ENCODE measurements at places on chromosomes 13 and 19. TPM values are rescaled to one million over a fixed set of nuclear protein-coding genes. Genes with fewer than 3 reads are reported as not detected.

DNA sequence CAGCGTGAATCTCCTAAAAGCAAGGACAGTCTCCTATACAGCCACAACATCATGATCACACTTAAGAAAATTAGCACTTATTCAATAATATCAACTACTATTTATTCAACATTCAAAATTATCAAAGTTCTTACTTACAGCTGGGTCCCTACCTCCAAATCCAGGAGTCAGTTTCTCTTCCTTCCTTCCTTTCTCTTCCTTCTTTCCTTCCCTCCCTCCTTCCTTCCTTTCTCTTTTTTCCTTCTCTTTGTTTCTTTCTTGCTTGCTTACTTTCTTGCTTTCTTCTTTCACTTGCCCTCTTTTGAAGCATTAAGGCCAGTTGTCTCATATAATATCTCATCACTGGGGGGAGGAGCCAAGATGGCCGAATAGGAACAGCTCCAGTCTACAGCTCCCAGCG, 107.6 kb downstream of the DCT start:
- no peaks in the 10 kb centered on the region for H3K27me3 ChIP-seq
- no peak overlapping the region for H3K27ac ChIP-seq
- no peaks in the 10 kb centered on the region for H3K4me1 ChIP-seq
- no peak overlapping the region for H3K4me3 ChIP-seq
- no peaks in the 10 kb centered on the region for H3K36me3 ChIP-seq
- DNase-seq: no peak

GRCh38 chr19:20313894-20314293, 146.9 kb downstream of the ZNF486 start:
- DNase-seq: no peak
- no peaks in the 10 kb centered on the region for H3K36me3 ChIP-seq
- no peaks in the 10 kb centered on the region for H3K4me1 ChIP-seq
- H3K27ac ChIP-seq: no peak overlapping the region
- H3K27me3 ChIP-seq: no peaks in the 10 kb centered on the region
- no peak overlapping the region for H3K4me3 ChIP-seq

VWA8 gene
- 36.4 TPM for total RNA-seq

- peaks cover 20% of the 10 kb centered on the region for H3K4me1 ChIP-seq
- H3K36me3 ChIP-seq: no peaks in the 10 kb centered on the region
- no peak overlapping the region for H3K4me3 ChIP-seq
- H3K27ac ChIP-seq: no peak overlapping the region
- DNase-seq: no peak
Measured at GRCh38 chr13:29439601-29440388, 155.7 kb downstream of the SLC7A1 start.

ZNF77 gene
- total RNA-seq: 1.3 TPM

DNA sequence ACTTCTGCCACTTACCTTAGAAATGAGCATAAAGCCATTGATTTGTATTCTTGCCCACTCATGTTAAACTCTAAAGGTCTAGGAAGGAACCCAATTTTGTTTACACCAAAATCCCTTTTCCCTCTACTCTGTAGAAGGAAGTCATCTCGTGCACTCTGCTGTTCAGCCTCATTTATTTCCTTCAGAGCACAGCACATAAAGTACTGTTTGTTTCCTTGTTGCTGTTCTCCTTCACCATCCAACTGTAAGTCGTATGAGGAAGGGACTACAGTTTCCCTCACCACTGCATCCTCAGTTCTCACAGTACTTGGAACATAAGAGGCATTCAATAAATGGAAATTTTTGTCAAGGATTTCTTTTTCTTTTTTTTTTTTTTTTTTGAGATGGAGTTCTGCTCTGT, 24.6 kb downstream of the CDADC1 start:
- no peak for DNase-seq
- H3K27me3 ChIP-seq: no peaks in the 10 kb centered on the region
- no peak overlapping the region for H3K27ac ChIP-seq
- H3K4me1 ChIP-seq: no peaks in the 10 kb centered on the region
- H3K4me3 ChIP-seq: no peak overlapping the region

PSG5 gene
- not detected for total RNA-seq

GRCh38 chr19:29837448-29837981, 25.7 kb downstream of the CCNE1 start:
- H3K27ac ChIP-seq: no peak overlapping the region
- no peaks in the 10 kb centered on the region for H3K4me1 ChIP-seq
- H3K27me3 ChIP-seq: no peaks in the 10 kb centered on the region
- no peak overlapping the region for H3K4me3 ChIP-seq
- H3K36me3 ChIP-seq: no peaks in the 10 kb centered on the region

GRCh38 chr13:113460599-113460998, 7.3 kb upstream of the ADPRHL1 start:
- no peaks in the 10 kb centered on the region for H3K27me3 ChIP-seq
- H3K27ac ChIP-seq: no peak overlapping the region
- no peaks in the 10 kb centered on the region for H3K4me1 ChIP-seq
- peaks cover 73% of the 10 kb centered on the region for H3K36me3 ChIP-seq
- DNase-seq: no peak

DNA sequence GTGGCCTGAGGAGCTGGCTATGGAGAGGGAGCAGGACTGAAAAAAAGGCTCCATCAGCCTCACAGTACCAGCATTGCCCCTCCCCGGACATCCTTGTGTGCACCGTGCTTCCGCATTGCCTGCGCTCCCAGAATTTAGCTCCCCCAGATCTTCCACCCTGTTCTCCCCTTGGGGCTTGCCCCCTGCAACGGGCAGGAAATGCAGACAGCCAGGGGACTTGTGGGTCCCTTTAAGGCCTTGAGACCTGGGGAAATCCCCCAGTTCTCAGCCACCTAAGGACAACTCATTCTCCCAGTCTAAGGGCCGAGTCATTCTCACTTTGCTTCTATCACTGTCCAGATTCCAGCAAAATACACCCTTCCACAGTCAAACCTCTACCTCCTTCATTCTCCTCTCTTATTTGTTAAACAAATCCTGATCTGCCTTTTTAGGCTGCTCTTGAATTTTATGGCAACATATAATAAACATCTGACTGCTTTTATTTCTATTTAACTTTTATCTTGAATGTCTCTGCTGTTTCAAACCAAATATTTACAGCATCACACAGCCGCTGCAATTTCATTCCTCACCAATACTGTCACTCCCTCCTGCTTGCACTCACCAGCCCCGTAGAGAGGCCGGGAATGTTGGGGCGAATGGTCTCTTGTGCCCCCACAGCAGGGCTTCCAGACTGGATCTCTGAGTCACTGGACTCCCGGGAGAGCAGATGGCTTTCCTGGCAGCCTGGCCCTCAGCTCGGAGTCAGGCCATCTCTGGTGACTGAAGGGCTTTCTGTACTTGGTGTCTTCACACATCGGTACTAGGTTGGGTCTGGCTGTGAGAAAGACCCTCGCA, 221.9 kb downstream of the TSHZ3 start:
- H3K4me3 ChIP-seq: no peak overlapping the region
- no peaks in the 10 kb centered on the region for H3K4me1 ChIP-seq
- H3K27ac ChIP-seq: no peak overlapping the region
- H3K27me3 ChIP-seq: no peaks in the 10 kb centered on the region
- DNase-seq: no peak

GRCh38 chr19:30077851-30078355, 135.9 kb downstream of the URI1 start:
- H3K4me1 ChIP-seq: no peaks in the 10 kb centered on the region
- no peak overlapping the region for H3K4me3 ChIP-seq
- no peaks in the 10 kb centered on the region for H3K36me3 ChIP-seq
- peak; percentile 20 for DNase-seq
- H3K27ac ChIP-seq: no peak overlapping the region

- DNase-seq: no peak
- H3K4me1 ChIP-seq: peaks cover 10% of the 10 kb centered on the region
- no peaks in the 10 kb centered on the region for H3K27me3 ChIP-seq
- no peak overlapping the region for H3K4me3 ChIP-seq
- H3K36me3 ChIP-seq: no peaks in the 10 kb centered on the region
Measured at GRCh38 chr19:49588365-49589122, 2.4 kb upstream of the PRR12 start.

LHB gene
- total RNA-seq: not detected

RPL18 gene
- 506 TPM for total RNA-seq

DNA sequence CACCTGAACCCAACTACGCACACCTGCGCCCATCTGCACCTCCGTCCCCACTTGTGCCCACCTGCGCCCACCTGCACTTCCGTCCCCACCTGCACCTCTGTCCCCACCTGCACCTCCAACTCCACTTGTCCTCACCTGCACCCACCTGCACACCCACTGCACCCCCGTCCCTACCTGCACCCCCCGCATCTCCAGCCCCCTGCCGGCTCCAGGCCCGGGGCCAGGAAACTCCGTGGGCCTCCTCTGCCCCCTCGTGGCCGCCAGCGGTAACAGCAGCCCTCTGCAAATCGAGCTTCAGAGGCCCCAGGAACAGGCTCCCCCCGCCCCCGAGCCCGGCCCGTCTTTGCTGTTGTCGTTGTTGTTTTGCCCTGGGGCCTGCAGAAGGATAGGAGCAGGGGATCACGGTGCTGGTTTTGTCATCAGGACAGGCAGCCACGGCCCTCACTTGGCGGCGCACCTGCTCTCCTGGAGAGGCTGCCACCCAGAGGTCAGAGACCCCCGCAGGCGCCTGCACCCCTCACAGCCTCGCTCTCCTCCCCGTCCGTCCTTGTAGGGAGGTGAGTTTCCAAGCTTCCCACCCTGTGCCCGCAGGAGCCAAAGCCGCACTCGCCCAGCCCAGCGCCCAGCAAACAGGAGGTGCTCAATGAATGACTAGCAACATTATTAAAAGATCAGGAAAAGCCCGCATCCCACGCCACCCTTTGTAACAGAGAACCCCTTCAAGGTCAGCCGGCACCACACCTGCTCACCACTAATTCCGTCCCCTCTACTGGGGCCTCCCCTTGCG, 65.4 kb downstream of the GNG7 start:
- no peaks in the 10 kb centered on the region for H3K36me3 ChIP-seq
- no peak overlapping the region for H3K27ac ChIP-seq
- no peak overlapping the region for H3K4me3 ChIP-seq
- no peaks in the 10 kb centered on the region for H3K4me1 ChIP-seq

SLC15A1 gene
- total RNA-seq: not detected

- peaks cover 18% of the 10 kb centered on the region for H3K4me1 ChIP-seq
- peak; percentile 76 for DNase-seq
- peak overlapping the region; percentile 87 for H3K27ac ChIP-seq
Measured at GRCh38 chr19:18590273-18591272, 2.0 kb downstream of the REX1BD start.

- no peaks in the 10 kb centered on the region for H3K36me3 ChIP-seq
- no peak overlapping the region for H3K27ac ChIP-seq
- no peak overlapping the region for H3K4me3 ChIP-seq
- H3K27me3 ChIP-seq: peaks cover 9% of the 10 kb centered on the region
- no peaks in the 10 kb centered on the region for H3K4me1 ChIP-seq
- DNase-seq: no peak
Measured at GRCh38 chr13:31063772-31064171, 97.9 kb downstream of the HSPH1 start.

FUZ gene
- total RNA-seq: 24.9 TPM

- no peak for DNase-seq
- H3K4me1 ChIP-seq: peaks cover 75% of the 10 kb centered on the region
- H3K36me3 ChIP-seq: no peaks in the 10 kb centered on the region
- peak overlapping the region; percentile 92 for H3K27ac ChIP-seq
- no peak overlapping the region for H3K4me3 ChIP-seq
Measured at GRCh38 chr19:6239871-6240676, 39.7 kb downstream of the MLLT1 start.

DNA sequence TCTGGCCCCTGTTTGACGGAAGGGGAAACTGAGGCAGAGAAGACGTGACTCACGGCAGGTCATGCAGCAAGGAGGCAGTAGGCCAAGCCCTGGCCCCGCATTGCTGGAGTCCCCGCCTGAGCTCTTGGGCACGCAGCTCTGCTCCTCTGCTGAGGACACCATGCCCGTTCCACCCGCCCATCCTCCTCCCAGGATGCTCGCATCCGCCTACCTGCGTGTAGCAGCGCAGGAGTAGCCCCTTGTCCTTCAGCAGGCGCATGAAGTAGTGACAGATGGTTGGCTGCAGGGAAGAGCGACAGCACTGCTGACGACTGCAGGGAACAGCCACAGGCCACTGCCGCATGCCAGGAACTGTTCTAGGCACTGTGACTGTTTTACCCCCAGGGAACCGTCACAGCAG, 10.5 kb downstream of the SIRT2 start:
- H3K27ac ChIP-seq: no peak overlapping the region
- peaks cover 41% of the 10 kb centered on the region for H3K4me1 ChIP-seq
- no peak for DNase-seq

GRCh38 chr19:28881616-28882015, 331.3 kb downstream of the UQCRFS1 start:
- no peak overlapping the region for H3K27ac ChIP-seq
- H3K36me3 ChIP-seq: no peaks in the 10 kb centered on the region
- H3K27me3 ChIP-seq: no peaks in the 10 kb centered on the region
- no peak for DNase-seq
- H3K4me1 ChIP-seq: no peaks in the 10 kb centered on the region

Measured in psoas muscle (tissue), 8 donors.